Stimulated activated CD8-positive, alpha-beta memory T cell treated with anti-CD3 and anti-CD28 coated beads, Interleukin-4, amount 100 ng/mL, for 1 hour (primary cell): ENCODE measurements at places on chromosomes 2 and 18.

DNA sequence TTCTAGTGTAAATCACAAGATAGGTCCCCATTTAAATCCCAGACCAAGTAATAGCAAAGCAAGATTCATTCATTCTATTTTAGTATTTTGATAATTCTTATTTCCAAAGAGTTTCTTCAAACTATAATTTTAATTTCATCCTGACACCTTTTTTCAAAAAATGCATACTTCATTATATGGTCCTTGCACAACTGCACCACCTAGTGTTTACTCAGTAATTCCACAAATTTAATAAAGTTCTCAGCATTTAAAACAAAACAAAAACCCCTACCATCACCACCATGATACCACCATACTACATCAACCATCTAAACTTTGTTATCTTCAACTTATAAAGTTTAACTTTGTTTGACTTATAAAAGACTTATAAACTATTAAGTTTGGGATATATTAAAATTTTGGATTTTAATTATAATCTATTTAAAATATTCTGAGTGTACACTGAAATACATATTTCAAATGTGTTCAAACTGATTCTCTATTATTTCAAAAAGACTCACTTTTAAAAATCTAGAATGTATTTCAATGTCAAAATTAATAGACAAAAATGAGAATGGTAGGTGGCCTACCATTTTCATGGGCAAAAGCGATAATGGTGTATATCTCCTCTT, 44.2 kb downstream of the WDPCP start:
- DNase-seq = no peak

- DNase-seq = no peak
Observed at GRCh38 chr2:45860136-45861121, 209.0 kb downstream of the PRKCE start.

GRCh38 chr18:47756364-47757016, 174.0 kb downstream of the SMAD2 start:
- no peak for DNase-seq

- DNase-seq = no peak
Observed at GRCh38 chr2:190794790-190795189, 85.8 kb upstream of the GLS start.

- no peak for DNase-seq
Observed at GRCh38 chr2:23809150-23809549, 117.8 kb downstream of the ATAD2B start.

DNA sequence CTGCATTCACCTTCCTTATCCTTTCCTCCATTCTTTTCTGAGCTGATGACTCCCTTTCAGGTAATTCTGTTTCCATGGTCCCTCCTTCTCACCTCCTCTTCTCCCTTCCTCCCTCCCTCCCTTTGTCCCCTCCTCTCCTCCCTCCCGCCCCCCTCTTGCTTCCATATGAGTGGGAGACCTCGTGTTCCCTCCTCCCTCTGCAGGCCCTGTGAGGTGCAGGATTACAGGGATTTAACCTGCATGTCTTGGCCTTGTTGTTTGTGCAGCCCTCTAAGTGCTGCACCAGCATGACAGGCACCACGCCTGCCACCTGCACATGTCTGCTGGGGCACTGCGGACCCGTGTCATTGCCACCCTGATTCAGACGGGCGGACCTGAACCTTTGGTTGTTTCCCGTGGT, 103.1 kb downstream of the SNTG2 start:
- DNase-seq = no peak
